ENCODE measurements at places on chromosomes 4 and X.

DNA sequence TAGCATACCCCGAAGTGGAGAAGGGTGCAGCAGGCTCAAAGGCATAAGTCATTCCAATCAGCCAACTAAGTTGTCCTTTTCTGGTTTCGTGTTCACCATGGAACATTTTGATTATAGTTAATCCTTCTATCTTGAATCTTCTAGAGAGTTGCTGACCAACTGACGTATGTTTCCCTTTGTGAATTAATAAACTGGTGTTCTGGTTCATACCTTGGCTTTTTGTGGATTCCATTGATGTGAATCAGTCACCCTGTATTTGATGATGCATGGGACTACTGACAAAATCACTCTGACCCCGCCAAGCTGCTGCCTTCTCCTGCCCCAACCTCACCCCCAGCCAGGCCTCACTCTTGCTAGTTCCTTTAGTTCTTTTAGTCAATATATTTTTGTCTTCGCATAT, 32.7 kb downstream of the F9 start:
- no peak for DNase-seq

- DNase-seq = no peak
Measured at GRCh38 chr4:28787947-28788346, 1927.3 kb downstream of the STIM2 start.

GRCh38 chrX:2629316-2630007, 61.6 kb upstream of the CD99 start:
- DNase-seq = no peak

- no peak for DNase-seq
Measured at GRCh38 chrX:43317378-43317777, 338.7 kb upstream of the MAOA start.

GRCh38 chr4:24226023-24226422, 336.2 kb upstream of the PPARGC1A start:
- no peak for DNase-seq

DNA sequence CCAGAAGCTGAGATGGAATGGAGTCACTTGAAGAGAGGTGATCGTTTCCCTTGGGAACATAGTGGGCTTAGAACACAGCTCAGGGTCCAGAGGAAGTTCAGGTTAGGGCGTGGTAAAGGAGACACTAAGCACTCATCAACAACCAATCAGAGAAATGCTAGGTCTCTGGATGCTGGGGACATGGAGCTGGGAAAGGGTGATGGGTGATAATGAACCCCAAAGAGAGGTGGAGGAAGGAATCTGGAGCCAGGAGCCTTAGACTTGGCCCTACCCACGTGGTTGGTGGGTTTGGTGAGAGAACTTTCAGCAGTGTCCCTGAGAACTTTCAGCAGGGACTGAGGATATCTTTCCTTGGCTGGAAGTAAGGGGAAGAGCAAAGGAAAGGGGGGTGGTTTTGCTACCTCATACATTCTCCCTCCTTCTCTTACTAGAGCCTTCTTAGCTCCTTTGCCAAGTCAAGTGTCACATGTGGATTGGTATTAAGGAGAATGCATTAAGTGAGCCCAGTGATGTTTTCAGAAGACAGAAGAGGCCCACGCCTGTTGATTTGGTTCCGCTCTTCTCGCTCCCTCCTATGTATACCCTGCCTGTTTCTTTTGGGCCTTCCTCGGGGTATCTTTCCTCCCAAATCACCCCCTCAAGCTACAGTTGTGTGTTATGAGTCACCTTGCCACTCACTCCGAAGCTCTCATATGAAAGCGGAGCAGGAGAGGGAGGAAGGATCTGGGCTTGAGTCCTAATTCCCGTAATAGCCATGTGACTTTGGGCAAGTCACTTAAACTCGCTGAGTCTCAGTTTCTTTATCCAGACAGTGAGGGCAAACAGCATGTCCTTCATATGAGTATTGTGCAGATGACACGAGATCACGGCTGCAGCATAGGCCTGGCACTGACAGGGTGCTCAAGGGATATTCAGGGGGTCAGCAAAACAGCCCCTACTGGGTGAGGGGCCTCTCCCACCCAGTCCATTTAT, 63.1 kb downstream of the TSC22D3 start:
- DNase-seq = no peak

Data from lung (tissue), 17 donors.